Activated CD4-positive, alpha-beta T cell treated with anti-CD3 and anti-CD28 coated beads, Interleukin-2, amount 10 ng/mL, durations not matched to agents 7 days and 5 days (primary cell): ENCODE measurements at places on chromosomes 3 and 15. TPM values are rescaled to one million over a fixed set of nuclear protein-coding genes. Genes with fewer than 3 reads are reported as not detected.

ZNF639 gene
- 28.0 TPM for total RNA-seq

CP gene
- not detected for total RNA-seq

ACKR4 gene
- 0.10 TPM for total RNA-seq

- no peak for DNase-seq
Observed at GRCh38 chr3:294096-294495, 97.5 kb downstream of the CHL1 start.

GRCh38 chr3:128489674-128489926, 3.4 kb downstream of the GATA2 start:
- DNase-seq = no peak

- DNase-seq = no peak
Observed at GRCh38 chr3:153714588-153715290, 406.5 kb upstream of the ARHGEF26 start.

CHRFAM7A gene
- not detected for total RNA-seq

DNA sequence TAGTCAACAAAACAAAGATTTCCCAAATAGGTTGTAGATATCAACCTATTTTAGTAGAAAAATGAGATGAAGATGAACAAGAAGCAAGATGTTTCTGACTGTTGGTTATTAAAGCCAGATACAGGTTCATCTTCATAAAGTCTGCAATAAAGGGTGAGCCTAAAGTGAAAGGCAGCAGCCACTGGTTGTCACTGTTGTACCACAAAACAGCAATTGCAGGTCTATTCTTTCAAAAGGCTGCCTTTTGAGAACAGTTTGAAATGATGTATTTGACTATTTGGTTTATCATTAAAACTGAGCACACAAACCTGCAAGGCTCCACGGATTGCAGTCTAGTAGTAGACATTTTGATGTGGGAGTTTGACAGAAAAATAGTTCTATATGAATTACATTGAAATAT, 543.4 kb downstream of the GBE1 start:
- DNase-seq = no peak

AP3B2 gene
- 0.08 TPM for total RNA-seq

DNA sequence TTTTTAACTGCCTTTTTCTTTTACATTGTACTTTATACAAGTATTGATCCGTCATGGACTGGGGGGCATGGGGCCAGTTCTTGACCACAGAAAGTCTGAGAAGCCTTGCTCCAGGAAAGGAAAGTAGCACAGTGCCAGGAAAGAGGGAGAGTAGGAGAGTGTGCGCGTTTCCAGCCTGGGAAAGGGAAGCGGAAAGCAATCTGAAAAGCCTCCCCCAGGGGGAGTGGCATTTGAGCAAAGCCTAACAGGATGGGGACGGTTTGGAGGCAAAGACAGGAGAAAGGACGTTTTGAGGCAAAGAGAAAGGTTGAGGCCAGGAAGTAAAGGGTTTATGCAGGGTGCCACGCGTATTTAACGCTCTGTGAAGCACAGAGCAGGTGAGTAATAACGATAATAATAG, 116.9 kb downstream of the RORA start:
- no peak for DNase-seq

GRCh38 chr3:120416868-120417267, 33.9 kb downstream of the FSTL1 start:
- no peak for DNase-seq

DNA sequence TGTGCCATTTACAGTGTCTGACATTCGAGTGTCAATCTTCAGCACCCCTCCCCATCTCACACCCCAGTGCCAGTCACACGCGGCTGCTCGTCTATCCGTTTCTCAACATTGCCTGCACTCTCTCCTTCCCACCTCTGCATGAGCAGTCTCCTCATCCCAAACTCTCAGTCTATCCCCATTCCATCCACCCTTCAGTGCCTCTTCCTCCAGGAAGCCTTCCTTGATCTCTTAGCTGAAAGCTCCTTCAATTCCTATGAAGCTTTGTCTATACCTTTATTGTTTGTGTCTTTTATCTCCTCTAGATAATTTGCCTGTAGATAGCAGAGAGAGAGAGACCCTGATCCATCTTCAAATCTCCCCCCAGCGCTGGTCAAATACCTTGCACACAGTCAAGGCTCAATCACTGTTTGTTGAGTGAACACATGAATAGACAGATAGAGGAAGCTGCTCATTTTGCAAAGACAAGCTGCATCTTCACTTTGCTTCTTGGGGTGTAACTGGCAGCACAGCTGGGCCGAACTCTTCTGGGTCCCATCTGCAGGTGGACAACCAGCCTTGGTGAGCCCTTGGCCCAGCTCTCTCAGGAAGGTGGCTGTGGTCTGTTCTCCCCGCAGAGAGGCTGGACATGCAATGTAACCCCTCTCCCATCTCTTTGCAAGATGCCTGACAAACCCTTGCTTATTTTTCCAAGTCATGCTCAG, 52.8 kb downstream of the ITGA11 start:
- DNase-seq = no peak

DNA sequence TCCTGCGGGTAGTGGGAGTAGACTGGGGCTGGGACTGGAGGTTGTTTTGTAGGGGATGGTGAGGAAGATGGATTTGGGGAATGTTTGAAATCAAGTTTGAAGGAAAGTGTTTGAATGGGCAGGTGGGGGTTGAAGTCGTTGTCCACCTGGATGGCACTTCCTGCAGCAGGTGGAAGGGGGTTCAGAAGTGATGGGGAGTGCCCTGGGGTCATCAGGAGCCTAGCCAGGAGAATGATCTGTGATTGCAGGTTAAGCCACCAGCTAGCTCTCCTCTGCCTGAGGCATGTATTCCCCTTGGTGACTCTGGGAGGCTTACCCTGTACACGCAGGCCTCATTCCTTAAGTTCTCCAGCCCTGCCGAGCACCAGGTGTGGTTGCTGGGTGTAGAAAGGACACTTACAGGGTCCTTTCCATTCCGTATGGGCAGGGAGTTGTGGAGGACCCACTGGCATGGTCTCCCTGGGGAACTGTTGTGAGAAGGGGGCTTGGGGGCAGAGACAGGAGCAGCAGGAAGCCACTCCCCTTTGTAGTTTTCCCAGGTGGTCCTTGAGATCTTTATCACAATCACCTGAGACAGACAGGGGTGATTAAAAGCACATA, 19.9 kb upstream of the EXOG start:
- no peak for DNase-seq

NCBP2 gene
- total RNA-seq = 57.1 TPM
